ENCODE measurements at places on chromosomes 2 and 18.
A peak's percentile ranks its signal among the peaks of the same experiment; 100 is the strongest.

- DNase-seq, result peak; percentile 78
Measured at GRCh38 chr2:25042321-25043240, 705 bp downstream of the EFR3B start.

- peak; percentile 26 for DNase-seq
Measured at GRCh38 chr2:43175020-43175441, 51.4 kb downstream of the ZFP36L2 start.

GRCh38 chr18:31424383-31424988, 23.1 kb upstream of the DSG3 start:
- peak; percentile 67 for DNase-seq

GRCh38 chr2:85788603-85789002, 34.8 kb downstream of the ATOH8 start:
- no peak for DNase-seq

GRCh38 chr18:62720766-62721613, 5.6 kb downstream of the PHLPP1 start:
- DNase-seq, result no peak

- no peak for DNase-seq
Measured at GRCh38 chr18:60176259-60176658, 196.3 kb downstream of the MC4R start.

DNA sequence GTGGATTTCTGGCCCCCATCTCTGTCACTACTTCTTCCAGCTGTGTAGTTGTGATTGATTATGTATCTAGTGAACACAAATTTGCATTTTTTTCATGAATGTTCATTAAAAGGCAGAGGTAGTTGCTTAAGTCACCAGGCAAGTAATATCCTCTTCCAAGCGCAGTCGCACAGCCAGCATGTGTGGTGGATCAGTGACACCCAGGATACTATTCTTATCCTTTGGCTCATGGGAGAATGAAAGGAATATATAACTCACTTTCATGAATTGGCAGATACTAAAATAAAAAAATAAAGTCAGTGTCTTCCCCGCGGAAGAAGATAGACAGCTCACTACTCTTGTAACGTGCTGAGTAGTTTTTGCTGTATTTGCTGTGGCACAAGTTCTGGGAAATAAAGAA, 387.8 kb downstream of the CDH7 start:
- no peak for DNase-seq

DNA sequence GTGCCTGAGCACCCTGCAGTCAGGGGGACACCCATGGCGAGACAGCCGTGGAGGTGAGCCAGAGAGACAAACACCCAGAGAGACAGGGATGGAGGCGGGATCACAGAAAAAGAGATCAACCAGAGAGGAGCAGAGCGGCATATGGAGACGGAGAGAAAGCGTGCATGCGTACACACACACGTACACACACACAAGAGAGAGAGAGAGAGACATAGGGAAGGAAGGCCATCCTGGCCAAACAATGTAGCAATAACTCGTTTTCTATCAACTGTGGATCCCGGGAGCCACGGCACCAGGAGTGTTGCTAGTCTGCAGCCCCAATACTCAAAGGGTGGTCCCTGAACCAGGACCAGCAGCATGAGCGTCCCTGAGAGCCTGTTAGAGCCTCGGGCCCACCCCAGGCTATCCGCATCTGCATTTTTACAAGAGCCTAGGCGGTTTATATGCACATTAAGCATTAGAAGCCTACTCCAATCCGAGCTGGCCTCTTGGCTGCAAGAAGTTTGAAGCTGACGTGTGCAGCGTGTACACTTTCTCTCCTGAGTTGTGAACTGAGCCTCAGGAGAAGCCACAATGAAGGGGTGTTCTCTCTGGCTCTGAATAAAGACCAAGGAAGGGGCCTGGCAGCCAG, 50.1 kb upstream of the MYCN start:
- no peak for DNase-seq

- no peak for DNase-seq
Measured at GRCh38 chr2:188903740-188904139, 70.4 kb upstream of the COL3A1 start.

- no peak for DNase-seq
Measured at GRCh38 chr2:10452312-10452711, 4.2 kb upstream of the ODC1 start.

DNA sequence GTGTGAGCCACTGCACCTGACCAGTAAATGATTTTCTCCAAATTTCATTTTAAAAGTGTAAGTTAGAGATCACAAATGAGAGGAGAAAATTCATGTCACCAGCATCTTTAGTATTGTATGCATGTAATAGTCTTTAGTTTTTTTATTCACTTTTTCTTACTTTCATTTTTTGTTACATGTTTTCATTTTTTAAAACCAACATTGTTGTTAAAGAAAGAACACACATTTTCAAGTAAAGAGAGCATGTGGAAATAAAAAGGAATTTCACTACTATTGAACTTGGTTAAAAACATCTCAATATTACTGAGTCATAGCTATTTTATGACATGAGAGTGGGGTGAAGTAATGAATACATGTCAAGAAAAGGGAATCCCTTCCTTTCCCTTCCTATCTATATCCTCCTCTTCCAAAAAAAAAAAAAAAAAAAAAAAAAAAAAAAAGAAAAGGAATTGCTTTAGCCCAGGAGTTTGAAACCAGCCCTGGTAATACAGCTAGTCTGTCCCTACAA, 29.1 kb upstream of the PMAIP1 start:
- DNase-seq, result no peak

GRCh38 chr18:32237049-32237448, 47.2 kb downstream of the MEP1B start:
- DNase-seq, result no peak

DNA sequence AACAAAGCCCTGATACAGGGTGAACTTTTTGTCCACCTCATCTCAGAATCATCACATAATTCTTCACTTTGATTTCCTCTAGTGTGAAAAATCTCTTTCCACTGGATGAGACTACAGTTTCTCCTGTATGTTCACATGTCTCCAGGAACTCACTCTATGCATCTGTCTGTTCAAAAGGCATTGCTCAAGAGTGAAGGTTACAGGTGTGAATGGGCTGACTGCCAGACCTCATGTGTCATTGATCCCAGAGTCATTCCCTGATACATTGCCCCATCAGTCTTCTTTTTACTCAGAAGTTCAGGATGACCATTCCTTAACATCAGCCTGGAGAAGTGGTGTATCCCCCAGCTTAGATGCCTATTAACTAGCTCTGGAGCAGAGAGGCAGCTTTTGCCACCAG, 4.4 kb upstream of the DSC3 start:
- DNase-seq, result no peak

DNA sequence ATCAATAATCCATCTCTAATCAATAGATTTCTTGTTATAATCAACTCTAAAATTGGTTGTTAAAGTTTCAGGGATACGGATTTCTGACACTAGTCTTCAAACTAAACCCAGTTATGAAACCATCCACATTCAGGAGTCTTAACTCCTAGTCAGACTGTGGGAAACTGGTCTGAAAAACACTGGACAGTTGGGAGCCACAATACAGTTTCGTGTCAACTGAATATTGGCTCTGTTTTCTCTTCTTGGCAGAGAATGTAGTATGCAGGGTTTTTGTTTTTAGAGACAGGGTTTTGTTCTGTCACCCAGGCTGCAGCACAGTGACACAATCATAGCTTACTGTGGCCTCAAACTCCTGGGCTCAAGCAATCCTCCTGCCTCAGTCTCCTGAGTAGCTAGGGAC, 123.1 kb downstream of the RTTN start:
- DNase-seq, result no peak

DNA sequence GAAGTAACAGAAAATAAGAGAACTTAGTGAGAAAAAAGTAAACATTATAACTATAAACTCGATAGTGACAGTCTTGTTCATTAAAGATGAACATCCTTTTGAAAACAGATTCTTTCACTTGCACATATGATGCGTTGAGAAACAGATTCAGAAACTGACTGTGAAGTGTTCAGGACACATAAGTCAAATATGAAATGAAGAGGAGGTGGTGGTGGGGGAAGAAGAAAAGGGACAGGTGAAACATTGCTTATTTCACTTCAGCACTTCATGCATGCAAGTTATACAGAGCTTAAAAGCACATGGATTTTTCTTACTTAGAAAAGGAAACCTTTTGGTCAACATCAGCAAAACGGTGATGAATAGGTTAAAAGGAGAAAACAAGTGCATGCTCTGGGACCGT, 42.5 kb downstream of the STAT4 start:
- no peak for DNase-seq

GRCh38 chr2:152890736-152891135, 172.3 kb downstream of the ARL6IP6 start:
- DNase-seq, result no peak

GRCh38 chr18:43279015-43279744, 1.9 kb upstream of the SYT4 start:
- peak; percentile 62 for DNase-seq

GRCh38 chr2:10750610-10751009, 29.2 kb downstream of the ATP6V1C2 start:
- no peak for DNase-seq

GRCh38 chr2:47422016-47422415, 19.1 kb downstream of the MSH2 start:
- no peak for DNase-seq

DNA sequence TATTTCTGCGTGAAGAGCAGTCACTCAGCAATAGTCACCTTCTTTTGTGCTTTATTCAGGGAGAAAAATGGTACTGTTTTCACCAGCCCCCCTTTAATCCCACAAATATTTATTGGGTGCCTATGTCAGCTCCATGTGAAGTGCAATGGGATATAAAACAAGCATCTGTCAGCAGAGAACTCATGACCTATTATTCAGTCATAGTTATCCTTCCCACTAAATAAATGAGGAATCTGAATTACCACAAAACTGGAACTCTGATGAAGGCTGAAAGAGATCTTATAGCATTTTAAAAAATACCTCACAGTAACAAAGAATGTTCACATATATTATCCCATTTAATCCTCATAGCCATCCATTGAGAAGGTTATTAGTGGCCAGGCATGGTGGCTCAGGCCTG, 45.8 kb downstream of the DHX57 start:
- no peak for DNase-seq

DNA sequence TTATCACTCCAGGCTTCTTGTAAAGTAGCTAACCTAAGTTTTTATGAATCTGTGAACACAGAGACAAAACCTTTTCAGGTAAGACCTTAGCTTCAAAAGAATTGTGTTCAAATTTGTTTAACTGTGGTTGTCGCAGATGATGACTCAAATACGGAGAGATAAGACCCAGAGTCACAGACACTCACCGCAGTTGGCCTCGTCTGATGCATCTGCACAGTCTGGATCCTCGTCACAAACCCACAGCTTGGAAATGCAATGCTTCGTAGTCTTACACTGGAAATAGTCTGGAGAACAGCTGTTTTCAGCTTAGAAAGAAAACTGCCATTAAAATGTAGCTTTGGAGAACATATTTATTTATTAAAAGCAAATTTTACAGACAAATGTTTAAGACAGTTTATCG, 1662.1 kb upstream of the NXPH2 start:
- no peak for DNase-seq

- no peak for DNase-seq
Measured at GRCh38 chr2:235564066-235564465, 70.2 kb downstream of the AGAP1 start.

Measured in neural progenitor cell (in vitro differentiated cells).